Stimulated activated CD4-positive, alpha-beta T cell treated with anti-CD3 and anti-CD28 coated beads, Interleukin-15, amount 100 ng/mL, for 1 hour (primary cell): ENCODE measurements at places on chromosomes 2 and 18.

DNA sequence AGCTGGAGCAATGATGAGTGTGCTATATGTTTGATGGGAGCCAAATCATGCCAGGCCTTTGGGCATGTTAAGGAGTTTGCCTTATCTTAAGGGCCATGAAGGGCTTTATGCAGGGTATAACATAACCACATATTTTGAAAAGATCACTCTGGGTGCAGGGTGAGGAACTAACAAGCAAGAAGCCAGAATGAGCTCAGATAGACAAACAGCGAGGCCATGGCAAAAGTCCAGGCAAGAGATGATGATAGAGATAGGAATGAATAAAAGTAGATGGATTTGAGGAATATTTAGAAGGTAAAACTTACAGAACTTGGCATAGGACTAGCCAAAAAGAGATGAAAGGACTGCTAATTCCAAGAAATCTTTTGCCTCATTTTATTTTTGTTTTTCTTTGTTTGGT is 6.7 kb downstream of the GALNT3 start:
- DNase-seq = no peak

- no peak for DNase-seq
Observed at GRCh38 chr2:169073963-169074751, 4.8 kb downstream of the DHRS9 start.

- DNase-seq = no peak
Observed at GRCh38 chr2:12177455-12178288, 431.2 kb downstream of the LPIN1 start.

DNA sequence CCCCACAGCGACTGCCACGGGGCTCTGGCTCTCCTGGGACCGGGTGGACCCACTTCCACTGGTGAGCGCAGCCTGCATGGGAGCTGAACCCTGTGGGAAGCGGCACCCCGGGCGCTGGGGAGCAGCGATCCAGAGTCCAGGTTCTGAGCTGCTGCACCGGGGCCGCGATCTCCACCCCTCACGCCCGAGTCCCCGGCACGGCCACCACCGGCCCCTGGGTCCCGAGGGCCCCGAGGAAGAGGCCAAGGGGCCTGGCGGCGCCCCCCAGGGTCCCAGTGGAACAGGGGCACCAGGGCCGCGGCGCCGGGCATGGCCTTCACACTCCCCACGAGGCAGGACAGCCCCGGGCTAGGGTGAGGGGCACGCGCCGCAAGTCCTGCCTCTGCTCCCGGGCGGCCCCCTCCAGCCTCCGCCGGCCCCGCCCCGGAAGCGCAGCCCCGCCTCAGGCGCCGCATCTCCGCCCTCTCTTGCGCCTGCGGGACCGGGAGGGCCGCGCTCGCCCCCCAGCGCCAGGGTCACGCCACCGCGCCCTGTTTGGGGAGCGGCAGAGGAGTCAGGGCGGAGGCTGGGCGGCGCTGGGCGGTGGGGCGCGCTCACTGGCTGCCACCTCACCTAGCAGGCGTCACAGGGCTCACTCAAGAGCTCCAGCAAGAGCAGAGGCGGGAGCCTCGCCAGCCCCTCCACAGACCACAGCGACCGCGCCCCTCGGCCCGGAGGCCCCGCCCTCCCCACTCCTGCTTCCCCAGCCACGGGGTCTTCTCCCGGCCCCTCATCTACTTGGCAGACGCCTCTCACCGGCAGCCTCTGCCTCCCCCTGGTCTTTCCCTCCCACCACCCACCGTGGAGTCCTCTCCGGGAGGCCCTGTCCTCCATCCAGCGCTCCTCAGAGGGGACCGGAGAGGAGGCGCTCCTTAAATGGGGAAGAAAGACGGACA is 26.8 kb downstream of the THAP4 start:
- peak; percentile 80 for DNase-seq

- DNase-seq = no peak
Observed at GRCh38 chr18:35362531-35362930, 14.6 kb downstream of the ZNF396 start.

- no peak for DNase-seq
Observed at GRCh38 chr2:156908825-156909224, 348.7 kb upstream of the GALNT5 start.

DNA sequence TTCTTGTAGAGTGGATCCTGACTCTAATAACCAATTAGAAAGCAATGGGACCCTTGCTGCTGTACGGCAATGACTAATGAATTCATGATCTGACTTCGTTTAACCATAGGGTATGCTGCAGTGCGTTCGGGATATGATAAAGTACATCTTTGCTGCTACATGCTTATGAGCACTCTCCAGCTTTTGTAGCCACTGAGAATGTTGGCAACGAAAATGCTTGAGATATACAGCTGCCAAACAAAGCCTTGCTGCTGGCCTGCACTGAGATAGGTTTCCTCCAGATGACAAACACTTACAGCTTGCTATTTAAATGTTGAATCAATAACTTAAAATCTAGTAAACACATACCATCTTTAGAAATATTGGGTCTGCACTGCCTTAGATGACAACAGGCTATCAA is 372.4 kb upstream of the SLC8A1 start:
- DNase-seq = no peak

GRCh38 chr2:127084611-127085316 is 22.2 kb downstream of the BIN1 start:
- DNase-seq = no peak

GRCh38 chr2:43105586-43106558 is 120.5 kb downstream of the ZFP36L2 start:
- DNase-seq = no peak

DNA sequence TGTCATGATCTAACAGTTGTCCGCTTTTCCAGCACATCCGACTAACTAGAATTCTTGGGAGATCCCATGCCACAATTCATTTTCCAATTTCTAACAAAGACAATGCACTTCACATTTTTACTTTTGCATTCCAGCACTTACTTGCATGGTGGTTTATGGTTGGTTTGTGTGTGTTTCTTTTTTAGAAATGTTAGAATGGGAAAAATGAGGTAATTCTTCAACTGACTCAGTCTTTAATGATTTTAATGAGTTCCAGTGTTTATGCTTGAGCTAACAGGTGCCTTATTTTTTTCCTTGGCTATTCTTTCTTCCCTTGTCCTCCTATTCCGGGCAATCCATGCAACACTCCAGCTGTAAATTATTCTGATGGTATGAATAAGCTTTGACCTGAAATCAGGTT is 46.4 kb downstream of the SLC8A1 start:
- DNase-seq = no peak

- no peak for DNase-seq
Observed at GRCh38 chr2:46096260-46096659, 200.9 kb upstream of the EPAS1 start.

DNA sequence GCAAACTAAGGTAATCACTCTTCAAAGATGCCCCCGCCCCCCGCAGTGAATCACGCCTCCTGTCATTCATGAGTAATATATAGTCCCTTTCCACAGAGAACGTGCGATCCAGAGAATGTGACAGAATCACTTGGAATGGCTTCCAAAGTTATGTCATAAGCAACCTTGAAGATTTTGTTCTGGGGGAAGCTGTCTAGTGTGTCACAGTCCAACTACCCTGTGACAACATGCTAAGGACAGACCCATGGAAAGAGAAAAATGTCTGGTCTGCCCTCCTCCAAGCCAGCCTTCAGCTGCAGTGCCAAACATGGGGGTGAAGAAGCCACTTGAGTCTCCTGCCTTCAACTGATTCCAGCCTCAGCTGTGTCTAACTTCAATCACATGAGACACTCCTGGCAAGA is 259.1 kb downstream of the SS18 start:
- no peak for DNase-seq

DNA sequence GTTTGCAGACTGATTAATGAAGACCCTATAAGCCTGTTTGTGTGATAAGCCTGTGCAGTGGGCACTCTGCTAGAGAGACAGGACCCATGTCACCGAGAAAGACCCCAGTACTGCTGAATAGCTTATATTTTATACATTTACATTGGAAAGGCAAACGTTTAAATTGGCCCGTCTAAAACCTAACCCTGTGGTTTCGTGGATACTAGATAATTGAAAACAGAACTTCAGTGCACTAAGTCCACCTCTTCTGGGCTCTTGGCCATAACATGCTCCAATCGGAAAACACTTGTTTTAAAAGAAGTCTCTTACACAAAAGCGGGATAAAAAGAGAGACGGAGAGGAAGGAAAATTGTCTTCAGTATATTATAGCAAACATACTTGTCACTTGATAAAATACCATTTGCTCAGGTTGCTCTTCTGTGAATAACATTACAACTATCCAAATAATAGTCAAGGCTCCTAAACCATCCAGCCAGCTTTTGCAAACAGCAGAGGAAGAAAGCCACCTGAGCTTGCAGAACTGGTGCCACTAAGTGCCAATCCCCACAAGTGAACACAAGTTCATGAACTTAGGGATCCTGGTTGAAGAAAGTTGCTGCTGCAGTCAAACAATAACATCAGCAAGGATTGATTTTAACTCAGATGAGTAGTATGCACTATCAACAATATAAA is 218.4 kb upstream of the FN1 start:
- no peak for DNase-seq

- DNase-seq = no peak
Observed at GRCh38 chr2:143776526-143777297, 647.5 kb downstream of the ARHGAP15 start.

DNA sequence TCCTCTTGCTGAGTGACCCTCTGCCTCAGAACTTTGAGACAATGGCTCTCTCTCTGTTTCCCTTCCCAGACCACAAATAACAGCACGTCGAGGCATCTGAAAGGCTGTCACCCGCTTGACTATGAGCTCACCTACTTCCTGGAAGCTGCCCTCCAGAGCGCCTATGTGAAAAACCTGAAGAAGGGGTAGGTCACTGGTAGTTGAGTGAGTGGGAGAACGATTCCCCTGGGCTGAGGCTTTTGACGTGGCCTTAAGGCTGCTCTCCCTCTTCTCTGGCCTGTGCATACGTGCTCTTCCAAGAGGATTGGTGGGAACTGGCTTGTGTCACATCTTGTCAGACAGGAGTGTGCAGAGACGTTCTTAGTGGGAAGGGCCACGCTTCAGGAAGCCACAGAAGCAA is 63.1 kb upstream of the MCFD2 start:
- DNase-seq = no peak

- DNase-seq = no peak
Observed at GRCh38 chr2:61995515-61995914, 90.0 kb downstream of the COMMD1 start.

GRCh38 chr18:79935499-79935898 is 16.0 kb downstream of the SLC66A2 start:
- no peak for DNase-seq

DNA sequence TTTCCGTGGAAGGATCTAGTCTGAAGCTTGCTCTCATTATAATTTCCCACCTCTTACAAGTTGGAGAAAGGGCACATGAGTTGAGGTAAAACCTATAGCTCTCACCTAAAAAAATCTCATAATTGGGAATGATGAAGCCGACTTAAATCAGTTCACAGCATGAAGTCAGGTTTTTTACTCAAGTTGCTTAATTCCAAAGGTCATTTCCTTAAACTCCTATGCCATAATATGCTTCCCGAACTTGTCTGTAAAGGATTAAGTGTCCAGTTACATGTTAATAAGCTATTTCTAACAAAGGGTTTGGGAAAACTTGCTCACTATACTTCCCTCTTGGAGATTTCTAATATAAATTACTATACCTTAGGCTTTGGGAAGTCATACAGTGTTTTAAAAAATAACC is 481.2 kb downstream of the NUP35 start:
- DNase-seq = no peak

DNA sequence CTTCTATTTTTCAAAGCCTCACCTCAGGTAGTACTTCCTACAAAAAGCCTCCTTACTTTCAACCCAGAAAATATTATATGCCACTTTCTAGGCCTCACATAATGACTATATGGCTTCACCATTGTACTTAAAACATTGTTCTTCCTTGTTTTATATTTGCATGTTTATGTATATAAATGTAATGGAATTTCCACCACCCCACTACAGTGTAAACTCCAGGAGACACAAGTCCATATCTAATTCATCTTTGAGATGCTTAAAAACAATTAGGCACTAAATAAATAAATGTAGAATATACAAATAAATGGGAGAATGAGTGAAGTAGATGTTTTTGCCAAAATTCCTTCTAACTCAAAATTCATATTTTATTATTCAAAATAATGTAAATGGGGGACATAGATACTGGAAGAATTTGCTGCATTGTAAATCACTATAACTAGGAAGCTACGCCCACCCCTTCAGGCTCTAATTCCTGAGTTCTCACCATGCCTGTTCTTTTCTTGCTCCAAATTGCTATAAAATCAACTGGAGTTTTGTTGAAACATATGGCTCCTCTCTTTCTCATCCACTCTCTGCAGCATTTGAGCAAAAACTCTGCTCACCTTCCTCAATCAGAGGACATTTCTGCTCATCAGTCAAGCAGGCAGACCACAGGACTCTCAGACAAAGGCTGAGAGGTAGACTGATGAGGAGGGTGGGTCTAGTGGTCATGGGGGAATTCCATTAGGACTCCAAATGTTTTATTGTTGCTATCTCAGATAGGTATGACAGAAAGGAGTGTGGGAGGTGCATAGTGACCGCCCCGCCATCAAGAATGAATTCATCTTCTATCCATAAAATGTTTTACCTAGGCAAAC is 243.0 kb downstream of the HNMT start:
- DNase-seq = no peak

- DNase-seq = no peak
Observed at GRCh38 chr2:183490489-183490888, 366.2 kb downstream of the NUP35 start.

DNA sequence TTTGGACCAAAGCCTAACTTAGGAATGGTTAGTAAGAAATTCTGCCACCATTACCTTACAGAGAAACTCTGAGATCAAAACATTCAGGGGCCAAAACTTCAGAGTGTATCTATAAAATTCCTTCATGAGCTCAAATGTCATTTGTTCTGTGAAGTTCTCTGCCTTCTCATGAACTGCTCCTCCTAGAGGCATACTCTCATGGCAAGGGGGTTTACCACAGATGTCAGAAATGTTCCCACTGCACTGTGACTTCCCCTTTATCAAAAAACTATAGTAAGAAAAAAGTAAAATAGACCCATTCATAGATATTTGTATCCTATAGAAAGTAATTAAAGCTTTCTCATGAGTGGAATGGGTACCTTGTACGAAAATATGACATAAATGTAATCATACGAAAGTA is 68.5 kb downstream of the USP40 start:
- no peak for DNase-seq

DNA sequence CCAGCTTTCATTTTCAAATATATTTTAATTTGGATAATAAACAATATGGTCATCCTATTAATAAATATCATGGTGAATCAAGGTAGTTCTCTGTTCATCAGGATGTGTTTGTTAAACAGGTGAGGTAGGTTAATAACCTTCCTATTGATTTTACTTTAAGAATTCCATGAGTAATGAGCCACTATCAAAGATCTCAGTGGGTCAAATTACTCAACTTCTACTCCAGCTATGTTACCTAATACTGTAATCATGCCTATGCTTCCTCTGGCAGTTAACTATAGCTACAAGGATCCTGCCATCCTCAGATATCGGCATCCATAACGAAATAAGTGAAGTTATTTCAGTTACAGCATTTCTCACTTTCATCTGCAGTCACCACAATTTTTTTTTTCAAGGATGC is 289.6 kb upstream of the SLC8A1 start:
- no peak for DNase-seq

GRCh38 chr2:195162194-195162593 is 494.8 kb upstream of the SLC39A10 start:
- no peak for DNase-seq

GRCh38 chr2:101064125-101064502 is 62.0 kb downstream of the RPL31 start:
- no peak for DNase-seq
